ENCODE measurements at places on chromosomes 16 and 17.

DNA sequence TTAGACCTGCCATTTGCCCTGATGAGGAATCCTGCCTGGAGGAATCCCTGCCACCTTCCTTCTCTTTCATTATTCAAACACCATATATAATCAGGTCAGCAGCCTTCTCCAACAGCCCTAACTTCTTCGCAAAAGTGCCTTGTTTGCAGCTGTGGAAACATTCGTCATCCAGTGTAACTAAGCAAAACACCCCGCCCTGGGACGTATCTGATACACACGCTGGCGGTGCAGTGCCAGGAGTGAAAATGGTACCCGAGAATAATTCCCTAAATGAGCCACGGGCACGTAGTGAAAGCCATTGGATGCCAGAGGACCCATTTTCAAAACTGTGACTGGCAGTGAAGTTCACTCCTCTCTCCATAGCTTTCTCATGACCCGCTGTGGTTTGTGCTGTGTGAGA, 73.7 kb downstream of the IRX3 start:
- no peak for DNase-seq

DNA sequence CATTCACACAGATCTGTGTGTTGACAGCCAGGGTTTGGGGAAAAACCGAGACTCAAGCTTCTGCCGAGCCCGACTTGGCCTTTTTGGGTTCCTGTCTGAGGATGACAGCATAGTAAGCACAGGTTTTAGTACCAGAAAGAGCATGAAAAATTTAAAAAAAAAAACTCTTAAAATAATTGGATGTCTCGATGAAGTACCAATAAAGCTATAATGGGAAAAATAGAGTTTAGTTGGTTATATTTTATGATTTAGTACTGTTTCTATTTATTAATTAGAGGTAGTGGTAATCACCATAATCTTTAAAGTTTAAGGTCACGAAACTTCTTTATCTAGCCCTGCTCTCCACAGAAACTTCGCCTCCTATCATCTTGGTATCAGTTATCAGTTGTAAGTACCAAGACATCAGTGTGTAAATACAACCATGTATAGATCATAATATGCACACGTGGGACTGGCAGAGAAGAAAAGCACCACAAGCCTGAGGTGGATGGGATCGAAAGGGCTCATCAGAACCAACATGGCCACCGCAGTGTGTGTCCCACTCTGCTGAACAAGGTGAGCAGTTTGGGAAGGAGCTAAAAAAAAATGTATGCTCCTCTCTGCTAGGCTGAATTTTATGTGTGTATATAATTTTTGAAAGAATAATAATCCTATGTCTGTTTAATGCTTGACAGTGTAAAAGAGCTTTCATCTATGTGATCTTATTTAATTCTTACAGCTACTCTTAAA, 14.4 kb upstream of the EEF2K start:
- peak; percentile 17 for DNase-seq

DNA sequence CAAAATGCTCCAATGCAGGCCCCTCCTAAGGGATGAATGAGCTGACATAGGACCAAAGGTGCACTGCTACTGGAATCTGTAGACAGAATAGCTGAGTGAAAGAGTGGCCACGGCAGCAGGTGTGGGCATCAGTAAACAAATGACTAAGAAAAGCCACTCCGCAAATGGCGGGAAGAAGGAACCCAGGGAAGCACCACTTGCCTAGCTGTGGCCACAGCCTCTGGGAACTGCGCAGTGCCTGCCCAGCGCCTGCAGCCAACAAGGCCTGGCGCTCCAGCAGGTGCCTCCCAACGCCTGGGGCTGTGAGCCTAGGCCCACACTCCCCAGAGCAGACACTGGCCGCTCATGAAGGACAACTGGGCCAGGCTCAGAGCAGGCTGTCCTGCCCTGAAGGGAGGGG, 11.8 kb downstream of the PEMT start:
- no peak for DNase-seq

DNA sequence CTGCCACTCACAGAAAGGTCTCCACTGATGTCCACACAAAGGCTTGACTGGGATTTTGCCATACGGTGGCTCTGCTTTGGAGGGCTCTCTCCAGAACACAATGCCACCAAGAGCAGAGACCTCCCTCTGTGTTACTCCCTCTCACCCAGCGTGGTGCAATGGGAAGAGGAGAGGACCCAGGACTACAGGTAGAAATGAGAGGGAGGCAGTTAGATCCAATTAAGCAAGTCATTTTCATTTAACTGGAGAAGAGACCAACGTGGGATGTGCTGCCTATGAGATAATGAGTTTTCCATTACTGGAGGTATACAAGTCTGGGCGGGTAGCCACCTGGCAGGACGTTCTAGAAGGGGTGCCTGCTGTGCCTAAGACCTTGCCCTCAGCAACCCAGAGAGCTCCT, 34.2 kb downstream of the TOM1L2 start:
- DNase-seq = no peak

GRCh38 chr17:39073916-39074315, 77.5 kb downstream of the PLXDC1 start:
- DNase-seq = peak; percentile 33

GRCh38 chr17:43822570-43823190, 10.3 kb downstream of the MPP3 start:
- no peak for DNase-seq

DNA sequence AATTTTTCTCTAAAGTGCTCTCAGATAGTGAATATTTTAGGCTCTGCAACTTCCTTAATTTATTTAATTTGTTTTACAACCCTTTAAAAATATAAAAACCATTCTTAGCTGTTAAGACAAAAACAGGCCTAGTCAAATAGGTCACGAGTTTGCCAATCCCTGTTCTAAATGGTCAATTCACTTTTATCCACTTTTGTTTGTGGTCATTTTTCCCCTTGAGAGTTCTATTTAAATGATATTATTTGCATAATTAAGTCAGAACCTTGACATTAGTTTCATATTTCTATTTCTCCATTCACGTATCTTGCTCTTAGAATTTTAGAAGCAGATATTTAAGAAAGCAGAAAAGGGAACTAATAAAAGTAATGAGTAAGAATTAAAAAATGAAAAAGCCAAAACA, 4.0 kb downstream of the AMFR start:
- DNase-seq = no peak

- DNase-seq = peak; percentile 67
These were observed 9.1 kb downstream of the FOXK2 start for GRCh38 chr17:82528484-82529265.

DNA sequence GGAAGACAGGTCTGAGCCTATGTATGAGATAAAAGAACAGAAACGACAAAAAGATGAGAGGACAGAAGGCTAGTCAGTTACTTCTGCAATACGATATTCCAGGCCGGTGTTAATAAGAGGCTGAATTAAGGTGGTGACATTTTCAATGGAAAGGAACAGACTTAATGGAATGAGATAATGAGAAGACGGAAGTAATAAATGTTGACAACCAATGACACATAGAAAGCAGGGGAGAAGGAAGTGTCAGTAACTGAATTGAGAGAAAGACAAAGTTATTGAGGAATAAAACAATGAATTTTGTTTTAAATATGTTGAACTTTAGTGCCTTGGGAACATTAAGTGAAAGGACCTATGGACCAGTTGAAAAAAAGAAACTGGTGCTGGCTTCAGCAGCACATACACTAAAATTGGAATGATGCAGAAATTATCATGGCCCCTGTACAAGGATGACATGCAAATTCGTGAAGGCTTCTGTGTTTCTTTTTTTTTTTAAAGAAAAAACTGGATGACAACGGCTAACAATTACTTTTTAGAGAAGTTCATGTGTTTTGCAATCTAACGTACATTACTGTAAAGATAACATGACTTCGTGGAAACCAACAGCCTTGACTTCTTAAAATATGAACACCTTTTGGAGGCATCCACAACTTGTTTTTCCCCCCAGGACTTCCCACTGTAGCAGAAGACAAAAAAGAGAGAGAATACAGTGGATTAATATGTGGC, 18.5 kb upstream of the CPD start:
- no peak for DNase-seq

- DNase-seq = no peak
These were observed 57.1 kb downstream of the BRIP1 start for GRCh38 chr17:61806081-61806828.

DNA sequence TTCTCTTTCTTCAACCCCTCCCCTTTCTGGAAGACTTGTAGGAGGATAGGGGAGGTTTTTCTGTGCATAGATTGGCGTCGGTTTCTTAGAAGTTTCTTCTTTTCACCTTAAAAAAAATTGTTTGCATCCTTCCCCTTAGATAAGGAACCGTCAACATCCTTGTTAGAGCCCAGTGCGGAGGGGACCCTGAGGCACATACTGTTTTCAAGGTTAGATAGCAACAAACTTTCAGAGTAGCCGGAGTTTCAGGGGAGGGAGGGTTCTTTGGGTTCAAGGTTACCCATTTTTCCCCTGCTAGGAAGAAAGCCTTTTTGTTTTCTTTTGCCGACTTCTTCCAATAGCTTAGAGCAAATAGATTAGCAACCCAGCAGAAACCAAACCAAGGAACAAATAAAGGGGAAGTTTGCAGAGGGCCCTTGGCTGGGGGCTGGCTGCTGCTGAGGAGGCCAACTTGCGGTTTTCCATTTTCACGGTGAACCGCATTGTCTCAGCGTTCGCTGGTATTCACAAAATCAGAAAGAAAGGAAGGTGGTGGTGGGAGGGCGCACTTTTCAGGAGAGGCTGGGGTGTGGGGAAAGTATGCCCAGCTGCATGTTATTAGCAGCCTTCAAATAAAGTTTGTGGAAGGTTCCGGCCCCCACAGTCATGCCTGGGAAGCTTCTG, 28.8 kb downstream of the MSI2 start:
- no peak for DNase-seq

GRCh38 chr16:86527366-86527765, 17.0 kb downstream of the FOXF1 start:
- no peak for DNase-seq

- no peak for DNase-seq
These were observed 6.3 kb upstream of the ABAT start for GRCh38 chr16:8668113-8668512.

GRCh38 chr16:77449208-77449607, 14.4 kb upstream of the ADAMTS18 start:
- no peak for DNase-seq

GRCh38 chr17:46088595-46088994, 89.5 kb downstream of the STH start:
- DNase-seq = no peak

DNA sequence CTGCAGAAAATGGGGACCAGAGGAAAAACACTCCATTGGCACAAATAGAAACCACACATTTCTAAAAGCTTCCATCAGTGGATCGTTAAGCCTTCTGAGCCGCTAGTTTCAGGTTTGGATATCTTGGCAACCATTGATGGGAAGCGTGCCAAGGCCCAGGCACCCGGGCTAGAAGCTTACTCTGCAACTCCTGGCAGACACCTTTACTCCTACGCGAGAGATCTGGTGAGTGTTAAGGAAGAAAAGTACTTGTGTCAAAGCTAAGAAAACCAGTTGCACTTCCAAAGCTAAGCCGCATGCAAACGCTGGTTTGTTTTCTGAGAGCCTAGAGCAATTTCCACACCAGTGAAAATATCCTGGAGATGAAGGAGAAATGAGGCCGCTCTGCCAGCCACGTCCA, 472.4 kb downstream of the PMP22 start:
- DNase-seq = peak; percentile 4

GRCh38 chr17:32222621-32223020, 43.0 kb upstream of the RHBDL3 start:
- DNase-seq = no peak

DNA sequence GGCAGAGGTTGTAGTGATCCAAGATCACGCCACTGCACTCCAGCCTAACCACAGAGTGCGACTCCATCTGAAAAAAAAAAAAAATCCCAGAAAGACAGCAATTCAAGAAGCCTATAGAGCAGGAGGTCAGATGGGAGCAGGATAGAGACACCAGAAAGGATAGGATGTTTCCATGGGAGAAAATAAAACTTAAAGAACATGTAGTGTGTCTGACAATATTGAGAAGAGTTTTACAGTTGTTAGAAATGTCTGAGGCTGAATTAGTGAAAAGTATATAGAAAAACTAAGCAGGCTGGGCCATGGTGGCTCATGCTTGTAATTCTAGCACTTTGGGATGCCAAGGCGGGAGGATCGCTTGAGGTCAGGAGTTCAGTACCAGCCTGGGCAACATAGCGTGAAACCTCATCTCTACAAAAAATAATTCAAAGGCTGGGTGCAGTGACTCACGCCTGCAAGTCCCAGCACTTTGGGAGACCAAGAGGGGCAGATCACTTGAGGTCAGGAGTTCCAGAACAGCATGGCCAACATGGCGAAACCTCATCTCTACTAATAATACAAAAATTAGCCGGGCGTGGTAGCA, 15.3 kb upstream of the TRIM37 start:
- DNase-seq = no peak

GRCh38 chr16:4925293-4925607, 11.7 kb downstream of the PPL start:
- no peak for DNase-seq

- peak; percentile 66 for DNase-seq
These were observed 47.1 kb upstream of the AKTIP start for GRCh38 chr16:53549970-53550690.

DNA sequence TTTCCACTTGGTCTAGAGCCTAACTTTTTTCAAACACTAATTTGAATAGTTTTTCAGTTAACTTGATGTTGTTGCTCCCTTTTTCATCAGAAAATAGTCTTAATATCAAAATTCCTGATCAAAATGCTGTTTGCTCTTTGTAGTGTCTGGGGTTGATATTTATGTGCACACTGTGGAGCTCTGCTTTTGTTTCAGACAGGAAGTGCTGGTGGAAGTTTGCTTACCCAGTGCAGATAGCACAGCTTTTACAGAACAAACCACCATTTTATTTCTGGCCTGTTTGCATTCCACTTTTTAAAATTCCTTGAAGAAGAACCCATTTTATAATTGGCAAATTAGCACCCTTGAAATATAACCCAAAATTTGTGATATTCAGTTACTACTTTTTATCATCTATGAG, 125.4 kb downstream of the MRTFB start:
- DNase-seq = no peak

GRCh38 chr16:30948667-30949649, at the start of gene ORAI3:
Gene ORAI3 (plus strand): TSS chr16:30949068. CDS start chr16:30949290, 222 bp downstream.
- peak; percentile 77 for DNase-seq

DNA sequence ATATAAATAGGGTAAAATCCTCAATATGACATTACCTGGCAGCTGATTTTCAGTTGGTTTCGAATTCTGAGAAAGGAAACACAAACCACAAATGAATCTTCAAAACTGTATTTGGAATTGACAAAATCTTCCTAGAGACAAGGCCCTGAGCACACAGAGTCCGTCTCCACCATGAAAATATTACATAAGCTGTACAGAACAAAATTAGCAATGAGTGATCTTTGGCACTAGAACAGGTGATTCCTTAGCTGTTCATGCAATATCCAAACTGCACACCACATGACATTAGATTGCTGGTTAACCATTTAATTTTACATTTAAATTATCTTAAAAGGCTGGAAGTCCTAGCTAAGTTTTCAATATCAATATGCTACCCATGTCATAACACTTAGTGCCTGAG, 31.7 kb downstream of the GJC1 start:
- DNase-seq = no peak

All from head of caudate nucleus (tissue), 42 donors.